ENCODE measurements at places on chromosomes 13 and 19.

DNA sequence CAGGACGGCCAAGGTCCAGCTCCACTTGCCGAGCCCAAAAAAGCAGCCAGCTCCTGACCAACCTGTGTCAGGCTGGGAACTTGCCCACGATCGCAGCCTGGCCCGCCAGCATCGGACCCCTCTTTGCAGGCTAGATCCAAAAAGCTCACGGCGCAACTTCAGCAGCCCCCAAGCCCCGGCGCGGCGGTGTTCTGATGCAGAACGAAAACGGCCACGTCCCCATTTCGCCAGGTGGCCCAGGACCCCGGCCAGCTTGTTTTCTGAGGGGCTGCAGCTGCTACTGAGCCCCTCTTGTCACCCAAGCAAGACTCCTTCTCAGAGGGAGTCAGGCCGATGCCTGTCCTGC lies 1.3 kb downstream of the TMEM259 start:
- no peak for DNase-seq

DNA sequence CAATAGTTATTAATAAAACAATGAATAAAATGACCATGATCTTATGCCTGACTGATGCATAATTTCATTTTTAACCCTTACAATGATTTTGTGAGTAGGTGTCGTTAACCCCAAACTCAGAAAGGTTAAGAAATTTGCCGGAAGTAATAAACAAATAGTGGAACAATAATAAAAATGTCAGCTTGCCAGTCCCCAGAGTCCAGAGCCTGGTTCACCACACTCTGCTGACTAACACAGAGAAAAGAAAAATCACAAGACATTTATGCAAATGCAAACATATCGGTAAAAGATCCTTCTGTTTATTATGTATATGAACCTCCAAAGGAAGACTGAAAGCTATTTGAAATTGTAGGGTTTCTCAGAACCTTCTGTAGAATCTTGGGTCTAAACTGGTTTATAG lies 563.7 kb downstream of the EFNB2 start:
- no peak for DNase-seq

- no peak for DNase-seq
Measured at GRCh38 chr19:42092350-42092749, 16.4 kb downstream of the ZNF574 start.

- DNase-seq, result no peak
Measured at GRCh38 chr13:50236898-50237318, 221.7 kb downstream of the KCNRG start.

DNA sequence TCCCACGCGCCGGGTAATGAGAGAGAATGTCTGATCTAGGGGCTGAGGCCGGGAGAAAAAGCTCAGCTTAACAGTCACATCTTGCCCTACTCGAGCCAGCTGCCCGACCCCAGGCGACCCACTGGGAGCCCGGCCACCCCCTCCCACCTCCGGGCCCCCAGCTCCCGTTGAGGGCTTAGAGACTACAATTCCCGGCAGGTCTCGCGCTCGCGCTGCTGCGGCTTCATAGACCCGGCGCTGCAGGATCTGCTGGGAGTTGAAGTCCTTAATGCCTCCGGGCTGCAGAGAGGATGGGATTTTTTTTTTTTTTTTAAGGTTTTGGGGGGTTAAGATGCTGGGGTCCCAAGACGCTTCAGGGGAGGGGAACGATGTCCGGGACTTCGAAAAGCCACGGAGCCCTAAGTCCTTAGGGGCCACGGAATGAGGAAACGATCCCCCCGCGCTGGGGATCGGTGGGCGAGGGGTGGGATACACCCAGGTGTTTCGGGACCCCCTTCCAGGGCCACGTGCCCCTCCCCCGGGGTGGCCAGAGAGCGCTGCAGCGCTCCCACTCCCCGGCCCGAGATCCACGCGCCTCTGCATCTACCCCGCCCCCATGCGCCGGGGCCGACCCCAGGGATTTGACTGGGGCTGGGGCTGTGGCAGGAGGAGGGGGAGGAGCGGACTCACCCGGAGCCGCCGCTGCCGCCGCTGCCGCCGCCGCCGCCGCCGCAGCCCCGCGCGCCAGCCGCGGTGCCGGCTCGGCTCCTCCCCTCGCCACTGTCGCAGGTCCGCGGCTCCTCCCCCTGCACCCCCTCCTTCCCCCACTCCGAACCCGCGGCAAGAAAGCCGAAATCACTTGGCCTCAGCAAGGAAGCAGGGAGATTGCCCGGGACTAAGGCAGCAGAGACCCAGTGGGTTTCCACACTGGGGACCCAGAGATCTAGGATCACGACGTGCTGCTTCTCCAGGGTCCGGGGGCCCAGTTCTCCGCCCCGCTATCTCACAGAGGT lies at the start of gene SYT3:
SYT3 (minus strand) TSS at position 761 of the 992 bp plus-strand sequence. CDS start 2,470 bp downstream, outside the sequence.
- peak; percentile 85 for DNase-seq

- no peak for DNase-seq
Measured at GRCh38 chr19:995051-995827, 5.0 kb upstream of the GRIN3B start.

DNA sequence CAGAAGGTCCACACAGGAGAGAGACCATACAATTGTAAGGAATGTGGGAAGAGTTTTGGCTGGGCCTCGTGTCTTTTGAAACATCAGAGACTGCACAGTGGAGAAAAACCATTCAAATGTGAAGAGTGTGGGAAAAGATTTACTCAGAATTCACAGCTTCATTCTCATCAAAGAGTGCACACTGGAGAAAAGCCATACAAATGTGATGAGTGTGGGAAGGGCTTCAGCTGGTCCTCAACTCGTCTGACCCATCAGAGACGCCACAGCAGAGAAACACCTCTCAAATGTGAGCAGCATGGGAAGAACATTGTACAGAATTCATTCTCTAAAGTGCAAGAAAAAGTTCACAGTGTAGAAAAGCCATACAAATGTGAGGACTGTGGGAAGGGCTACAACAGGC lies 5.4 kb upstream of the ZNF225 start:
- no peak for DNase-seq

Measured in eye (tissue), 1 donor.